ENCODE measurements at places on chromosomes 1 and 21.
A peak's percentile ranks its signal among the peaks of the same experiment; 100 is the strongest.

DNA sequence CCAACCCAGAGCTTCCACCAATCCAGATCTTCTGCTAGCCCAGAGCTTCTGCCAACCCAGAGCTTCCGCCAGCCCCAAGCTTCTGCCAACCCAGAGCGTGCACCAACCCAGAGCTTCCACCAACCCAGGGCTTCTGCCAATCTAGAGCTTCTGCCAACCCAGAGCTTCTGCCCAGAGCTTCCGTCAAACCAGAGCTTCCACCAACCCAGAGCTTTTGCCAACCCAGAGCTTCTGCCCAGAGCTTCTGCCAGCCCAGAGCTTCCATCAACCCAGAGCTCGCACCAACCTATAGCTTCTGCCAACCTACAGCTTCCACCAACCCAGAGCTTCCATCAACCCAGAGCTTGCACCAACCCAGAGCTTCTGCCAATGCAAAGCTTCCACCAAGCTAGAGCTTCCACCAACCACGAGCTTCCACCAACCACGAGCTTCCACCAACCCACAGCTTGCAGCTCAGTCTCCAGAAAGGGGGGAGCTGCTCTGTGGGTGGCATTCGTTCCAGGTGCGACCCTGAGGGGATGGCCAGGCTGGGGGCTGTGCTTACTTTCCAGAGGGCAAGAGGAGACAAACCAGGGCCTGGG is 23.8 kb downstream of the CRYAA start:
- DNase-seq, result no peak

DNA sequence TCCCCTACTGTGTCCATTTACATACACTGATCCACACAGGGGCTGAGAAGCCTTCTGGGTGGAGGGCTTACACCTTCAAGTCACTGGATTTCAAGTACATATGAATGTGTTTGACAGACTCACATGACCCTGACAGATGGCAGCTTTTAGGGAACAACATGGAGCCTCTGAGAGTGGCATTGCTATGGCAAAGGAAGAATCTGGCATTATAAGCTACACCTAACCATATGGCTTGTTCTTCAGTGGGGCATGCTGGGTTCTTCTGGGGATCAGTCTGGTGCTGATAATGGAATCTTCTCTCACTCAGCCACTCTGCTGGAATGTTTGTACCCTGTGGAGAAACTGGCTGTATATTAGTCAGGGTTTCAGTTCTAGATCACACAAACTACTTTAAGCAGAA is 68.5 kb upstream of the PDE4B start:
- DNase-seq, result no peak

DNA sequence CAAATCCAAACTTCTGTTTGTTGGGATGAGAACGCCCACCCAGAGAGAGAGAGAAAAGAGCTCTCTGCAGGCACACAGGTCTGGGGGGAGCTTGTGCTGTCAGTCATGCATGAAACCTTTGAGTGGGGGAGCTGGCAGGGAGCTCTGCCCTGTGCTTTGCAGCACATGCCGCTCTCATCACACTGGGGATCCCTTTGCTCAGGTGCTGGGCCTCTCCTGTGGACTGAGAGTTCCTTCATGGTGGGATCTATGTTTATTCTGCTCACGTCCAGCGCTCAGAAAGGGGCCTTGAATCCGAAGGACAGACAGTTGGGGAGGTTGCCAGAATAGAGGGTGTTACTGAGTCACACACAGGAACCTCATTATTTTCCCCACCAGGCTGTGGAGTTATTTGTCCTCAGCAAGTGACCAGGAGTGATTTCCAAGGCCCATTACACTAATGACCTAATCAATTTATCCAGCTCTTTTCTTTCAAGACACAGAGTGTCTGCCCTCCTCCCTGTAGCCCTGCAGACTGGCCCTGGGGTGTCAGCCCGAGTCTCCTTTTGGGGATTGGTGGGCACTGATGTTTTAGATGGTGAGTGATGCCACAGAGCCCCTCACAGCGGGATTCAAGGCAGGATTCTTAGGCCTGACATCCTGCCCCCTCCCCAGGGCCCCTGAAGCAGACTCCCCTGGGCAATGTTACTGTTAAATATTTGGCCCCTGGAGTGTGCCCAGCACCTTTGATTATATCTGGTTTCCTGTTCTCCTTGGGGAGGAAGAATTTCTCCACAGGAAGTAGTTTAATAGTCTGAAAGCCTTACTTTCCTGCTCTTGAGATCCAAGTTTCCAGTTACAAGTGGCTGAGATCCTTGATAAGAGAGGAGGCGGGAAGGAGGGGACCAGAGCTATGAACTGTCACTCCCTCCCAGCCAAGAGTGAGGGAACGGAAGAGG is 22.3 kb downstream of the MYBPH start:
- DNase-seq, result no peak

DNA sequence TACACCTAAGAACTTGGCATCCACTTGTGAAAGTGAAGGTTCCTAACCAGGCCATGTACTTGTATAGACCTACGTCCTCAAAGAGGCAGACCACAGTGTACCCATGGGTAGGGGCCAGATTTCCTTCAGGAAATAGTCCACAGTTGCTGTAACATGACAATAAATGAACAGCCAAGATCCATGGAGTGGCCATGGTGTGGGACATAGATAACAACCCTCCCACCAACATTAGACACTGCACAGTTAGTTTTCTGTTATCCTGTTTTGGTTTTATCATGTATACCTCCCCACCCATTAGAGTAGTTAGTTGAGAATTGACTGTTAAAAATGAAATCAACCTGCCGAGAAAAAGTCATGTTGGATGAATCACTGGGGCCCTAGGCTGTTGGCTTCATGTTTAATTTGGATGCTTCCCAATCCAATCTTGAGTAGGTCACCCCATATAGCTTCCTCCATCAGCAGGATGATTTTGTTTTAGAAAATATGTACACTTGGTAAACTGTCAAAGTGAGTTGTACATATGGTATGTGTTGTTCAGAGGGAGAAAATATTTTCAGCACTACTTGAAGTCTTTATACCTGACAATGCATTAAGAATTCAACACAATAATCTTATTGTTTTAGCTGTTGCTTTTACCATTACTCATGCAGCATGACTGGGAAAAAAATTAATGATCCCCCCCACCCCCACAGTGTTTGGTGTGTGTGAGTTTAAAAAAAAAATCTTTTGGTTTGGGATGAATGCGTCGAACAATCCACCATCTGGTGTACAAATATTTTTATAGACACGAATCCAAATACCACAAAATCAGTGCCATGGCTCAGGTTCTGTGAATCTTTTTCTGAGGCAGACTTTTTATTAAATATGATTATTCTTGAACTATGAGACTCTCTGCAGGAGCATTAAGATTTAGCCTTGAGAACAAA is 88.3 kb upstream of the ARHGAP29 start:
- DNase-seq, result no peak

DNA sequence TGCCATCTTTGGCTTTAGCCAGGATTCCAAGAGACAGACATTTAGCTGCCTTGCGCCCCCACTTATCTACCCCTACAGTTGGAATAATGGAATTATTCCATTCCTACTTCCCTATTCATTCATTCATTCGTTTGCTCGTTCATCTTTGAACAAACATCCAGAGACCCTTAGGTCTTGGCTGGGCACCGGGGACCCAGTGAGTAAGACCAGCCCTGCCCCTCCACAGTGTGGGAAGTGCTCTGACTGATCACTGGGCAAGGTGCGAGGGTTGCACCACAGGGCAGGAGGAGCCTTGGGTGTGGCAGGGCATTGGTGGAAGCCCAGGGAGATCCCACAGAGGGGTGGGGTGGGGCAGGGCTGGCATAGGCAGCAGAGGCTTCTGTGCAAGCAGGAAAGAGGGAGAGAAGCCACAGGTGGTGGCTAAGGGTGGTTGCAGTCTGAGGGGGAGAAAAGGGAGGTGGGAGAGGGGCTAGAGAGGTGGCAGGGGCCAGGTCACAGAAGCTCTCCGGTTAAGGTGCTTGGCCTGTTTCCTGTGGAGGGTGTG is 35.0 kb upstream of the TMEM61 start:
- no peak for DNase-seq

DNA sequence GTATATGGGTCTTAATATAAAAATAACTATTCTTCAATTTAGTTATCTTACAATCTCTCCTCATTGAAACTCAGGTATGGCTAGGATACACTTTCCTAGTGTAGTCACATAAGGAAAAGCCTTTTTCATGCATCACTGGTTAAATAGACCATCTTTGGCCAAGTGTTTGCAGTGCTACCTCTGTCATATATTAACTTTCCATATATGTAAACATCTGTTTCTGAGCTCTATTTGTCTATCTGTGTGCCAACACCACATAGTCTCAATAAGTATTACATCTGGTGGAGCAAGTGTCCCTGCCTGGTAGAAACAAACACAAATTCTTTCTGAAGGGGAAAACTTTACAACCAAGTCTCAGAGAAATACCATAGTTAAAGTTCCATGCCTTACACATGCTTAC is 134.6 kb downstream of the TSEN15 start:
- no peak for DNase-seq

GRCh38 chr1:116878804-116879477 is 30.8 kb upstream of the PTGFRN start:
- DNase-seq, result no peak

GRCh38 chr1:153608742-153609584 is 4.0 kb downstream of the S100A16 start:
- no peak for DNase-seq

DNA sequence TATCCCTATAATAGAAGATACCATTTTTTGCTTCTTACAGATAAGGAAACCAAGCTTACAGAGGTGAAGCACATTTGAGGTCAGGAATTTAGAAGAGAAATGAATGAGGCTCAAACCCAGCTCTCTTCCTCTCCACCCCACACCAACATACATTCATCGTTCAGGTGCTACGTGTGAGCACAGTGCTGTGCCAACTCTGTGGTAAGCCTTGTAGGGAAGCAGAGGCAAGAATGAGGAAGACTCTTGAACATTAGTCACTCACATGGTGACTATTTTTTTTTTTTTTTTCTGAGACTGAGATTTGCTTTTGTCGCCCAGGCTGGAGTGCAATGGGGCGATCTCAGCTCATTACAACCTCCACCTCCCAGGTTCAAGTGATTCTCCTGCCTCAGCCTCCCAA is 314.0 kb downstream of the NTNG1 start:
- DNase-seq, result no peak

DNA sequence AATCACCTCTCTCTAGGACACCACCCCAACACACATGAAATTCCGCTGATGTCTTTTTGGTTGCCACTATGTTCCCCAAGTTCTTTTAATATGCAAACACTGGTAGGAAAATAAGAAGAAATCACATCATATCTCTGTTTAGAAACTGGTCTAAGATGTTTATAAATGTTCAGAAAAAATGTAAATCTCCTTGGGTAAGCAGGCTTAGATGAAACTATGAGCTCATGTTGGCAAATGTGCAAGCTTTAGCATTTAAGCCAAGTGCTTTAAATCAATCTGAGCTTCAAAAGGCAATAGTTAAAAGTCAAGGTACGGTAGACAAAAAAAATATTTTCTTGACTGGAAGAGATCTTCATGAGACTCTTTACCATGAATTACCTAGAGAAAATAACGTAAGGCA is 25.2 kb upstream of the SLAMF9 start:
- DNase-seq, result no peak

DNA sequence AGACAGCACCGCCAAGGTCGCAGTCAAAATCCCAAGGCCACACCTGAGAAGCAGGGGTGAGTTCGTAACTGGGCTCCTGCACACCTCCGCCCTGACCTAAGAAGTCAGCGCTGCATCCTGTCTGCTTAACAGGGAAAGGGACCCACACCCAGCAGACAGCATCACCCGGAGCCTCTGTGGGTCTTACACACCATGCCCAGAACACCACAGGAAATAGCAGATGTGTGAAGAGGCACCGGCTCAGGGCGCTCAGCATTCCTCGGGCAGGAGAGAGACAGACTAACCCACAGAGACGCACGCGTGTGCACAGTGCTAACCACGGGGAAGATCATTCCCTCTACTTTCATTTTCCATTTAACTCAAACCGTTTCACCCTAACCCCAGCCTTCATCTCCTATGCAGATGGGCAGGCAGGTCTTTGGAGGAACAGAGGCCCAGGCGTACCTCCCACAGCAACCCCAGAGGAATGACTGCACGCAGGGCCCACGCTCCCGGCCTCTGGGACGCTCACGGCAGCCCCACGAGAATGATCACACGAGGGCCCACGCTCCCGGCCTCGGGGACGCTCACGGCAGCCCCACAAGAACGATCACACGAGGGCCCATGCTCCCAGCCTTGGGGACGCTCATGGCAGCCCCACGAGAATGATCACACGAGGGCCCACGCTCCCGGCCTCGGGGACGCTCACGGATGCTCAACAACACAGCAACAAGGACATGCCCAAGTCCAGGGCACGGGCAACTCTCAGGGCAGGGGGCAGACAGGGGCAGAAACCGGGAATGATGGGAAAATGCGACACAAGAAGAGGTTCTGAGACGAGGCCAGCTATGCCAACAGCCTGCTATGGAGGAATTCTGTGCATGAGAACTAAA is 20.9 kb downstream of the POFUT2 start:
- DNase-seq, result peak; percentile 33

DNA sequence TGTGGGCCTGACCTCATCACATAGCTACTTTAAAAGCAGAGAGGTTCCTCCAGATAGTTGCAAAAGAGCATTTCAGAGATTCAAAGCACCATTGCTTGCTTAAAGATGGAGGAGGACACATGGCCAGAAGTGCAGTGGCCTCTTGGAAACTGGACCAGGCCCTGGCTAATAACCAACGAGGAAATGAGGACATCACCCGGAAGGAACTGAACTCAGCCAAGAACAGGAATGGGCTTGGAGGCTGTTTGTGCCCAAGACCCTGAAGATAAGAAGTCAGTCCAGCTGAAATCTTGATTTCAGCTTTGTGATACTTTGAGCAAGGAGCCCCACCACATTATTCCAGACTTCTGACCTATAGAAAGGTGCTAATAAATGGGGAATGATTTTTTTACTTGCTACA is 437.0 kb downstream of the PTPRC start:
- DNase-seq, result no peak

GRCh38 chr1:15963968-15964648 is 11.8 kb downstream of the ZBTB17 start:
- no peak for DNase-seq

DNA sequence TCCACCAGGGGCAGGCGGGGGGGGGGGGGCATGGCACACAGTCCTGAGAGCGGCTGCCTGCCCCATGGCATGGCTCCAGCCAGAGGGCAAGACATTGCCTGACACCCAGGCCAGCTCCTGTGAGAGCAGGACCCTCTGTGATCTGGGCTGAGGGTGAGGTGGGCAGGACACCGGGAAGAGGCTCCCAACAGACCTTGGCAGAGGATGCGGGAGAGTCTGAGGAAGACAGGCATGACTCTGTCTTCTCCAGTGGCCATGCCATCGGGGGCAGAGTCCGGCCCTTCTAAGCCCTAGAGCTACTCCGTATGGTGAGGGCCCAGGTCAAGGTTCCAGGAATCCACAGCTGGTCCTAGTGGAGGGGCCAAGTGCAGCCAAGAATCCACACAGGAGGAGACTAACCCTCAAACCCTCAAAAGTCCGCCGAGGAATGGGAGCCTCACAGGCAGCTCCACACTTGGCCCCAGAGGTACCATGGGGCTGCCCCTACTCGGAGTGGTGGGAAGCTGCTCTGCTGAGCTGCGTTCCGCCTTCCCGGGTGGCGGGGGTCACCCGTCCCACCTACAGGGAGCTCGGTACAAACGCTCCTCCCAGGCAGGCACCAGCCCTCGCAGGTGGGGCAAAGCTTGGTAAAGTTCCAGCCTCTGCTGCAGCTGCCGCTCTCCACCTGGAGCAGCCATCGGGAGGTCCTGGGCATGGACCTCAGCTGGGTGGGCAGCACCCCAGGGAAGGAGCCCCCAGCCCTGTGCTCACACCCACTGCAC is 6.5 kb downstream of the ACTRT2 start:
- no peak for DNase-seq

Data from activated T-cell treated with anti-CD3 and anti-CD28 coated beads for 24 hours (primary cell).